Kidney epithelial cell (primary cell): ENCODE measurements at places on chromosomes 11 and 22. TPM values are rescaled to one million over a fixed set of nuclear protein-coding genes. Genes with fewer than 3 reads are reported as not detected.

ARHGAP32 gene
- 15.4 and 17.5 TPM in 2 replicates for total RNA-seq

KRTAP5-11 gene
- not detected in 2 replicates for total RNA-seq

MMP11 gene
- total RNA-seq = 41.9 and 48.9 TPM in 2 replicates

TCN1 gene
- total RNA-seq = 2.0 TPM in 1 of 2 replicates, not detected in the other

GRCh38 chr22:24599514-24599913 lies 3.5 kb upstream of the GGT1 start:
- DNase-seq = no peak

GRCh38 chr11:67136156-67136555 lies 17.1 kb downstream of the KDM2A start:
- DNase-seq = no peak

DNA sequence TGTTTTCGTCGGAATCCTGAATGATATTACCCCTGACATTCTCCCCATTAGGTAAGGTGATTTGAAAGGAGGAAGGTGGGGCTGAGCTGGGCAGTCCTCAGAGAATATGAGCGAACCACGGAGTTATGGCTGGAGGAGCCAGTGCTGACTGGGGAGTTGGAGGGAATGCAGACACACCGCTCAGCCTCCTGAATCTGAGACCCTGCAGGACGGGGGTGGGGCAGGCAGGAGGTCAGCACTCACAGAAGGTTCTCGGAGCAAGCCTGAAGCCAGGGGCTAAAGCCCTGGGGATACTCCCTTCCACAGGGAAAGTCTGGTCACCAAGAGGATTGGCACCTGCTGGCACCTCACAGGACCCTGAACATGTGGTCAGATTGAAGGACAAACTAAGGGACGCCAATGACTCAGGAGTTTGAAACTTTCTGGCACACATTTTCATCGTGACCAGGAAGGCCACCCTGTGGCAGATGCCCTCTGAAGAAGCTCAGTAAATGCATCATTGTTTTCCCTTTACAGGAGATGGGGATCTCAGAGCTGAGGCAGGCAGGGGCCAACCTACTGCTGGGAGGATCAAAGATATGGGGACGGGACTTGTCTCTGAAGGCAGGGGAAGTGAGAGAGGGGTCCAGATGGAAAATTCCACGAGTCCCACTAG lies 26.9 kb upstream of the FCHSD2 start:
- no peak for DNase-seq

DNA sequence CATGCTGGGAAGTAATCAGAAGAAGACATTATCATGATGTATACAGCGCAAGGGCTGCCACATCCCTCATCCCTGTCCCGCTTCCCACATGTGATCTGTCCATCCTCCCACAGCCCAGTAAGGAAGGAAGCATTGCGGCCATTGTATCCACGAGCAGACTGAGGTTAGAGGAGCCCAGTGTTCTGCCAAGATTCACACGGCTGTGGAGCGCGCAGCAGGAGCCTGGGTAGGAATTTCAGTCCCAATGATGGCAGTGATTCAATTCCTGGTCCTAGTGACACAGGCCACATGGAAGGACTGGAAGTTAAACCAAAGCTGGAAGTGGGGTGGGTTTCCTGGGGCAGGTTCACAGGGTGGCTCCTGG lies 89.2 kb downstream of the RTL6 start:
- no peak for DNase-seq

- DNase-seq = no peak
Observed at GRCh38 chr22:41499624-41500280, 30.8 kb downstream of the ACO2 start.

DNA sequence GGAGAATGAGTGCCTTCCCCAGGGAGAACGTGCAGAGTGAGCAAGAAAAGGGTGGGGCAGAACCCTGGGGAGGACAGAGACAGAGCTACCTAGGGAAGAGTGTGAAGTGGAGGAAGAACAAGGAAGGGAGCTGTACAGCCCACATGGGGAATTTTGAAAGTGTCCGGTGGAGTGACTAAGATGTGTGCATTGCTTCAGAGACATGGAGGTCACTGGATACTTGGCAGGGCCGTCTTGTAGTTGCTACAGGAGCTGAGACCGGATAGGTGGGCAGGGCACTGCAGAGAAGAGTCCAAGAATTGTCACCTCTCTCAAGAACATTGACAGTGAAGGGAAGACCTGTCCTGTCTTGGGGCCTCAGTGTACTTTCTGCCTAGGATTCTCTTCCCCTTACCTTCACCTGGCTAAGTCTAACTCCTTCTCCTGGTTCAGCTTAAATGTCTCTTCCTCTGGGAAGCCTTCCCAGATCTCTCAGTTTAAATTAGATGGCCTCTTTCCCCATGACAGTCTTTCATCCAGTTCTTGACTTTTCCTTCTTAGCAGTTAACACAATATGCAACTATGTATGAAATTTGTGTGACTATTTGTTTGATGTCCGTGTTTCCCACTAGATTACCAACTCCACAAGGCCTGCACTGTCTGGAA lies 9.2 kb upstream of the P2RY6 start:
- no peak for DNase-seq

DNA sequence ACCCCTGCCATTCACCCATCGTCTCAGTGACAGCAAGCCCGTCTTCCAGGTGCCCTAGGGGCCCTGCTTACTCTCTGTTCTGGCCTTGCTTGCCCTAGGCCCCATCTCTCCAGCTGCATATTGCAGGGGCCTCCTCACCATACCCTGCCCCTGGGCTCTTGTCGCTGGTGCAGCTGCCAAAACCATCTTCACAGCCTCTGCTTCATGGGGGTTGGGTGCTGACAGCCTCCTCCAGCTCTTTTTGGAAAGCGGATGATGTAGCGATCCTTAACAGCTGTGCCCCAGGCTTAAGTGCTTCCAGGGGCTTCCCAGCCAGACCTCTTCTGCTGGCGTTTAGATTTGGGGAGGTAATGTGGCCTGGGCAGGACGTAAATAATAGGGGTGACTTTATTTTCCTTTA lies 61.2 kb upstream of the SUSD2 start:
- DNase-seq = no peak

DNA sequence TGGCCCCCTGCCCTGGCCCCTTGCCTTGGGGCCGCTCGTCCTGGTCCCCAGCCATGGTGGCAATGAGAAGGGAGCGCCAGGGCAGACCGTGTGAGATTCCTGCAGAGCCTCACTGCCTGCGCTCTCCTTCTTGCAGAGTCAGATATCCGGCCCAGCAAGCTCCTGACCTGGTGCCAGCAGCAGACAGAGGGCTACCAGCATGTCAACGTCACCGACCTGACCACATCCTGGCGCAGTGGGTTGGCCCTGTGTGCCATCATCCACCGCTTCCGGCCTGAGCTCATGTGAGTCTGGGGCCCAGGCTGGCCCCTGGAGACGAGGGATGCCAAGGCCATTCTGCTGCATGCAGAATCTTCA lies 114.1 kb downstream of the MICAL2 start:
- no peak for DNase-seq

DNA sequence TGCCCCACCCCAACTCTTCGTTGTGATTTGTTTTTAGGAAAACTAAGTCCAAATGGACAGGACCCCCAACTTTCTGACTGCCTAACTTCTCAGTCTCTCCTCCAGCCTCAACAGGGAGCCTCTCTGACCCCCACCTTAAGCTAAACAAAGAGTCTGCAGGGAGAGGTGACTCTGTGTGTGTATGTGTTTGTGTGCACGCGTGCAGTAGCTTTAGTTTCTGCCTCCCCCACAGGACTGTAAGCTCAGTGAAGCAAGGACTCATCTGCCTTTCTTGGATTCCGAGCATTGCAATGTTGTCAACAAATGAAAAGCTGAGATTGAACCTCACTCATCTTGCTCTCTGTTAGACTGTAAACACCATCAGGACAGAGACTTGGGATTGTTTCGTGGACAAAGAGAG lies 7.9 kb downstream of the SNAP29 start:
- DNase-seq = no peak

GRCh38 chr11:1198561-1199240 lies 24.2 kb upstream of the MUC5B start:
- DNase-seq = no peak

DNA sequence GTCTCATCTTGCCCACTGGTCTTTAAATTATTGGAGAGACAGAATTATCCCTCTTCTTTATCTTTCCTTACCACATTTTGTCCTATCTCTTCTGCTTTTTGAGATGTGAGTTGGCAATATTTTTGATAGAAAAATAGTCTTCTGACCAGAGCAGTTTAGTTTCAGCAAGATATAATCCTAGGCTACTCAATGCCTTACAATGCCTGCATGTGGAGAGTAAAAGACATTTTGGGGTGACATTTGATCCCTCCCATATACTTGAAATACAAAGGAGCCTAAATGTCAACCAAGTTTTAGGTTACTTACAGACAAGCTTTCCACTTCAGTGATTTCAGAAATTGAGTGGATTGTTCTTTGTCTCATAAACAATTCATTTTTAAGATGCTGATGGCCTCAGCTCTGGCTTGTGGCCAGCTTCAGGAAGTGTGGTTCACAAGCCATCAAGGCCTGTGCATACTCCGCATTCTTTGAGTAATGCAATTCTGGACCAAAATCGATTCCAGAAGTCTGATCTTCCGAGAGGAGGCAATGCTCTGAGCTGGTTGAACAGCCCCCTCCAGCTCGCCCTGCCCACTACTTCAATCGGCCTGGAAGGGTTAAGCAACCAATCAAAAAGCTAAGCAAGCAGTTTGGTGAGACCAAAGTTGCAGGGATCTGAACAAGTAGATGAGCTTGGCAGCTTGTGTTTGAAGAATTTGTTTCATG lies 274.4 kb downstream of the BLID start:
- DNase-seq = peak; percentile 2

- no peak for DNase-seq
Observed at GRCh38 chr22:30985561-30986208, 16.6 kb downstream of the TUG1 start.

DNA sequence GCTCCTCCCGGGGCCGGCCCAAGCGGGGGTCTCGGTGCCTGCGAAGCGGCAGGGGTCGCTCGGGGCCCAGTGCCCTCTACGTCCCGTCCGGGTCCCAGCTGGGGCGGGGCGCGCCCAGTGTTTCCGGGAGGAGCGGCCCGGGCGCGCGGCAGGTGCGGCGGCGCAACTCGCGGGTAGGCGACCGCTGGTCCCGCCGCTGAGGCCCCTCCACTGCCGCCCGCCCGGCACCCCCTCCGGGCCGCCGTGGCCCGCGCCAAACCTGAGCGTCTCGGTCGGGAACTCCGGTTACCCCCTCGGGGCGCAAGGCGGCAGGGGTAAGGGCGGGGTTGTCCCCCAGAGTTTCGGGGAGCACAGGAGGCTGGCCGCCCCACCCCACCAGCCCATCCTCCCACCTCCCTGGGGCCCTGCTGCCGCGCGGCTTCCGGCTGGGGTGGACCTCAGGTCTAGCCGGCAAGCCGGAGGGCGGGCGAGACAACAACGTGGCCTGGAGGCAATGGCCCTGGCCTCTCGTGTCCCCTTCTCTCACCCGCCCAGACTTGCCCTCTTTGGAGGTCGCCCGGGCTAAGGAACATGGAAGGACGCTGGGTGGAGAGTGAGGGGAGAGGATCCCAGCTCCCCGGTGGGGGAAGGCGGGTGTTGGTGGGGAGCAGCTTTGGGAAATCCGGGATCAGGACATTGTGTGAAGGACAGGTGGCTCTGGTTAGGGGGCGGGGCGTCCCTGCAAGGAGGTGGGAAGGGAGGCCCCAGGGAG lies 398 bp upstream of the CRACR2B start:
- no peak for DNase-seq

- no peak for DNase-seq
Observed at GRCh38 chr11:70871881-70872280, 380.5 kb downstream of the SHANK2 start.

GRCh38 chr11:60869451-60869825 lies 2.1 kb downstream of the ZP1 start:
- DNase-seq = no peak

DNA sequence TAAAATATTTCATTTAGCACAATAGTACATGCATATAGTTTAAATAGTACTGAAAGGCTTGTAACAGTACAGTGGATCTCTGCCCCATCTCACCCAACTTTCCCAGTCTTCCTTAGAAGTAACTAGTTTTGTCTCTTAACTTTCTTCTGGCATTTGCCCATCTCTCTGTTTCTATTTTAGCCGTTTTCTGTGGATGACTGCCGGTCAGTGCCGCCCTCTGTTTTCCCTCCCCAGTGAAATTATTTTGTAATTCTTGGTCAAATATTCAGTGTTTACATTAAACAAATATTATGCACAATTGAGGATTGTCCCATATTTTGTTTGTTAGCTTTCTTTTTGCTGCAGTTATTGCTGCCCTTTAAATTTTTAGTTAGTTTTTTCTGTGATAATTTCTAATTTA lies 8.3 kb downstream of the PDHX start:
- no peak for DNase-seq

GRCh38 chr11:131658414-131658813 lies 288.0 kb downstream of the NTM start:
- no peak for DNase-seq

GRCh38 chr11:95592471-95592870 lies 197.1 kb downstream of the FAM76B start:
- no peak for DNase-seq

DNA sequence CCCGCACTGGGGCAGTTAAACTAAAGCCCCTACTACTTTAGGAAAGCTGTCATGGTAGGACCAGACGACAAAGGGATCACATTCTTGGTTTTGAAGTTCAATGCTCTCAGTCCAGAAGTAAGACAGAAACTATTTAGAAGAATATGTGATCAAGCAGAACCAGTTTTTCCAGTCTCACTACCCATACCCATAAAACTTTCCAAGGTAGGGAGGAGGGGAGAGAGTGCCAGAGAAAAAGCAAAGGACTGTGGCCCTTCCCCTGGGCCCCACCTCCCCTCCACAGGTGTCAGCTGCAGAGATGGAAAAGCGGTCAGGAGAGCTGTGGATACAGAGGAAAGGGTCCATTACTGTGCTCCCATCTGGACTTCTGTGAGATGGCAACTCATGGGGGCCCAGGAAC lies 587.1 kb downstream of the SOX6 start:
- DNase-seq = no peak
